Stimulated activated CD4-positive, alpha-beta T cell treated with anti-CD3 and anti-CD28 coated beads, Interleukin-1b, Interleukin-23, amount 100 ng/mL, for 1 hour (primary cell): ENCODE measurements at places on chromosomes 3 and 15.

DNA sequence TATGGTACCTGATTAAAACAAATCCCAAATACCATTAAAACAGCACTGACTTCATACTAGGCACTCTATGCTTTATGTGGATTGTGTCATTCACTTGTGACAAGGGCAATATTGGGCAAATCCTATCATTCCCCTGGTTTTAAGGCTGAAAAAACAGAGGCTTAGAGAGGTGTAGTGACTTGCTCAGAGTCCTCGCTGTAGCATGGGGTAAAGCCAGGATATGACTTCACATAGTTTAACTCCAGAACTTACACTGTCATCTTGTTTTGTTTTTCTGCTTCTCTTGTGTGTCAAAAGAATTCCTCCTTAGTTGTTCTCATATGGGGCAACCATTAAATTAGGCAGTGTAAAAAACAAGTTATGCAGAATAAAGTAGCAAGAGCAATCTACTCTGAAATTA, 40.3 kb upstream of the ICE2 start:
- no peak for DNase-seq

- no peak for DNase-seq
Observed at GRCh38 chr3:193248848-193249468, 7.9 kb downstream of the PLAAT1 start.

DNA sequence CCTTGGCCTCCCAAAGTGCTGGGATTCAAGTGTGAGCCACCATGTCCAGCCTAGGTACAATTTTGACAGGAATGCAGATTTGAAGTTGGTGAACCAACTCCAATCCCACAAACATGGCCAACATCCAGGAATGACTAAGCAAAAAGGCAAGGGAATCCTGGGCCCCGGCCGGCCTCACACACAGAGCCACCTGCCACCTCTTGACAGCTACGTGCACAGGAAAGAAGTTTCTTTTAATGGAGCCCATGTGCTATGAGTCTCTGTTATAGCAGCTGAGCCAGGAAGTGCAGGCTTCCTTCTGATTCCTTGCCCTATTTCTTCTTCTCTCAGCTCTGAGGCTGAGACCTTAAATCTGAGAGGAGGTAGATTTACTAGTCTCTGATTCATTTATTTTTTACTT, 8.8 kb downstream of the TMEM40 start:
- no peak for DNase-seq

DNA sequence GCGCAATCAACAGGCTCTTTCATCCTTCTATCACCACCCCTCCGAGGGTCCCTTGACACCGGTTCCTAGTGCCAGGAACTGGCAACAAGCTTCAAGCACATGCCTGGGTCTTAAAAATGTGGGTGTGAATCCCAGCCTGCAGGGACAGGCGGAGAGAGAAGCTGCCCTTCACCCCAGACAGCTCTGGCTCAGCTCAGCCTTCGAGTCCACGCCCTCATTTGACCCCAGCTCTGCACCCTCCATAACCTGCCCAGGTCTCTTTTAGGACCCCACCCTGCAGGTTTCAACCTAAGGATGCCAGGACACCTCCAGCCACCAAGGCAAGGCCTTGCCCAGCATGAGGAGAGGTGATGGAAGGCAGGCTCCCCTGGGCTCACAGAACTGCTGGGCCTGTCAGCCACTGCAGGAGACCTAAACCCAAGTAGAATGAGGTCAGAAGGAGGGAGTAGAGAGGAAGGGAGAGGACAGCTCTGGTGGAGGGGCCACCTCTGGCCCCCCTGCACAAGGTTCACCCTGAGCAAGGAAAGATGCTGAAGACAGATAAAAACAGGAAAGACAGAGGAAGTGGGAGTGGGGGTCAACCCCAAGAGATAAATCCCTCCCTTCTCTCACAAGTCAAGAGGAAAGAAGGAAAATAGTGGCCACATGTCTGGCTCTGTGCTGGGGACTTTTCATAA, 2.6 kb upstream of the LOXL1 start:
- no peak for DNase-seq

DNA sequence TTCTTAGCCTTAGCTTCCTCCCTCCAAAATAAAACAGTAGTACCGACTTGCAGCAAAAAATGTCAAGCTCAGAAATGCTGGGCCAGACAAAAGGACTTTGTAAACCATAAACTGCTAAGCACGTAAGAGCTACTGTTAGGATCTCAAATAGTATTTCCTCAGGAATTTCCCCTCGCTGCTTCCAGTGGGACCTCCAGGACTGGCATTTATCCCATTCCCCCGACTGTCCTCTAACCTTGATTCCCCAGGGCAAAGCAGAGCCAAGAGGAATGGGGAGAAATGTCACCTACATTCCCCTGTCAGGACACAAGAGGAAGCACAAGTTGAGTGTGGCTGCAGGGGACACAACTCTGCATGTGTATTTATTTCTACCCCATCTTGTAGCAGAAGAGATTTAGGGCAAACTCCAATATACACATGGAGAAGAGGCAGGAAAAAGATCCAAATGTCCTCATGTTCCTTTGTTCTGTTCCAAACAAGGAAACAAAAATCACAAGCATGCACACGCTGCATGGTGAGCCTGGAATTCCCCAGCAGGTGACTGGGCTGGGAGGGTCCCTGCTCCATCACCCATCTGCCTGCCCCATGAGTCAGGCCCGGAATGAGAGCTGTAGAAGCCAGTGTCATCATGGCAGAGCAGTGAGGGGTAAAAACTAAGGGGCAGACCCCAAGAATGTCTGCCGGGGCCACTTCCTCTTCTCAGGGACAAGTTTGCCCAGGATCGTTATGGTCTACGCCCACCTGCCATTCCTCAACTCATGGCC, 4.2 kb downstream of the STOML1 start:
- no peak for DNase-seq
